ENCODE measurements at places on chromosomes 7 and 10.
A peak's percentile ranks its signal among the peaks of the same experiment; 100 is the strongest.

DNA sequence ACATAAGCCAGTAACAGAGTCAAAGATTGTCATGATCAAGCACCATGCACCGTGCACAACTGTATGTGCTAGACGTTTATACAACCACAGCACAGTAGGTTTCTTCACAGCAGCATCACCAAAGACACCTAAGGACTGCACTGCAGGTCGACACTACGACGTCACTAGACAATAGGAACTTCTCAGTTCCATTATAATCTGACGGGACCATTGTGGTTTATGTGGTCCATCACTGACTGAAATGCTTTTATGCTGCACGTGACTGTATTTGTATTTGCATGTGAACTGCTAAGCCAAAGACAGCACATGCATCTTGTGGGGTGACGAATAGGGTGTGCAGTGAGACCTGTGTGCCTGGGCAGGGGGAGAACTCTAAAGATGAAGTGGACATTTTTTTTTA is 164.9 kb downstream of the PARD3 start:
- DNase-seq: no peak

DNA sequence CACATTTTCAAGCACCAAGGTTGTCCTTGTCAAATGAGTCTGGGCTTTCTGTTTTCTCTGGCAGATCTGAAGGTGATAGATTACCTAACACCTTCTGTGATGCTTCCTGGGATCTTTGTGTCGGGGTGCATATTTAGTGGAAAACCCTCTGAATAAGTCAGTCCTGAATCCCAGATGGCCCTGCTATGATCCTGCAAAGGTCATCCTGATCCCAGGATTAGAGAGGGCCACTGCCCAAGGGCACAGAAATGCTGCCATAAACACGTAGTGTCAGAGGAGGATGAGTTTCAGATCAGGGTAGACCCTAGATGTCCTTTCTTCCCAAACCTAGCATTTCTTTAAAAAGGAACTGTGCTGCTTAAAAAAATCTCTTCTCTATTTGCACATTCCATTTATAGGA is 19.0 kb downstream of the AGR2 start:
- DNase-seq: no peak

DNA sequence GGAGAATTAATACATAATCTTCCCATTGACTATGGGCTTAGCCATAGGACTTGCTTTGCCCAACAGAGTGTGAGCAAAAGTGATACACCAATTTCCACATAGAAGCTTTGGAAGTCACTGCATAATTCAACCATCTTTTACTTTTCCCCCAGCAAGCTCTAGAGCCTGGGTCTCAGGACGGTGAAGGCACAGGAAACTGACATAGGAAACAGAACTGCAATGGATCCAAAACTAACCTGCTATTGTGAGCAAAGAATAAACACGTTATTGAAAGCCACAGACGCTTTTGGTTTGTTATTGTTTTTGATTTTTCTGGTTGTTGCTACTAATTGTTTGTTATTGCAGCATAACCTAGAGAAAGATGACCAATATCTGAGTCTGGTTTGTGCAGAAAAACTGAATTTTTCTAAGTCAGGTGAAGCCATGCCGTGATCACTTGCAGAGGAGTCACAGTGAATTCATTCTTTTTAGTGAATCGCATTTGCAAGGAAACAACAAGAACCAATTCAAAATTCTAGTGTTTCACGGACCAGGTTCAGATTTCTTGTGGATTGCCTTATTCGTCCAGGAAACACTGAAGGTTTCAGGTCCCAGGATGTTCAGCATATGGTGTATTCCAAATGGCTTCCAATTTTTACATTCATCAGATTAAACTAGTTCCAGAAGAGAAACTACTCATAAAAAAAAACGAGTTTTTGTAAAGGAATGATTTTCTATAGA is 52.8 kb downstream of the CUBN start:
- DNase-seq: no peak

- DNase-seq: no peak
These were observed 25.8 kb upstream of the BET1 start for GRCh38 chr7:94029976-94030375.

DNA sequence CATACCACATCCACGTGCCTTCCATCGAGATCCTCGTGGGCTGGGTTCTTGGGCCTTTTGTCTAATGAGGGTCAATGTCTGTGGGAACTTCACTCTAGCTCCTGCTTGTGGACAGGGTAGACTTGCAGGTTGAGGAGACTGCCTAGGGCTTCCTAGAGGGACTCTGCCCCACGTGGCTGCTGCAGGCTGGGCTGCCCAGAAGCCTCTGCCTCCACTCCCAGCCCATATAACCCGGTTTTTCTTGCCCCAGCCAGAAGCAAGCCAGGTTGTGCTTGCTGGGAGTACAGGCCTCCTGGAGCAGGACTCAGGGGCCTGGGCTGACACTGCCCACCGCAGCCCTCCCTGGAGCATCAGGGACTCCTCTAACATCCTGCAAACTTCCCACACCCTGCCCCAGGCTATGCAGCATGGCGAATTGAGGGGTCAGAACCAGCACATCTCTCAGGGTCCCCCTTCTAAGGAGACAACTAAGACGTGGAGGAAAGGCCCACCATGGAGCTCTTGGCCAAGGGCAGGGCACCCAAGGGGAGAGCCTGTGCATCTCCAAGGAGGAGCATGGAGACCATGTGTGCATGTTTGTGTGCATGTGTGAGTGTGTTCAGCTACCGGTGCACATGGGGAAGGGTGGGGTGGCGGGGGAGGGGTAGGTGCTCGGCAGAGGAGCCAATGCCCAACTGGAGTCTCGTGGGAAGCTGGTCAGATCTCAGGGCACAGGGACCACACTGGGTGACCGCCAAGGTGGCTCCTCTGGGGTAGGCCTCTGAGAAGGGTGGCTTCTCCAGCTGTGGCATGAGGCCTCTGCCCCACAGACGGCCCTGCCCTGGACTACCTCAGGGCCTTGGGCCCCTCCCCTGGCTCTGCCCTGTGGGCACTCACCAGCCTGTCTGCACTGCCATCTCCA is 62.6 kb downstream of the RASGEF1A start:
- no peak for DNase-seq

DNA sequence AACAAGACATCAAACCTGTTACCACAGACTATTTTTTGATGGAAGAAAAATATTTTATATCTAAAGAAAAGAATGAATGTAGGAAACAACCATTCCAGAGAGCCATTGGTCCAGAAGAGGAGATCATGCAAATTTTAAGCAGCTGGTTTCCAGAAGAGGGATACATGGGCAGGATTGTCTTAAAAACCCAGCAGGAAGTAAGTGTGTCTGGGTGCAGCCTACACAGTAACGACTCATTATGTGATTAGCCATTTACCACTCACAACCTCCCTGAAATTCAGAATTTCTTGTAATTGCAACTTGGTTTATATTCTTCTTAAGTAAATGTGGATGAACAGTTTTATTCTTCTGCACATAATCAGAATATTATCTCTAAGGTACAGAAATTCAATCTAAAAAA is 46.2 kb downstream of the NOC3L start:
- DNase-seq: no peak

DNA sequence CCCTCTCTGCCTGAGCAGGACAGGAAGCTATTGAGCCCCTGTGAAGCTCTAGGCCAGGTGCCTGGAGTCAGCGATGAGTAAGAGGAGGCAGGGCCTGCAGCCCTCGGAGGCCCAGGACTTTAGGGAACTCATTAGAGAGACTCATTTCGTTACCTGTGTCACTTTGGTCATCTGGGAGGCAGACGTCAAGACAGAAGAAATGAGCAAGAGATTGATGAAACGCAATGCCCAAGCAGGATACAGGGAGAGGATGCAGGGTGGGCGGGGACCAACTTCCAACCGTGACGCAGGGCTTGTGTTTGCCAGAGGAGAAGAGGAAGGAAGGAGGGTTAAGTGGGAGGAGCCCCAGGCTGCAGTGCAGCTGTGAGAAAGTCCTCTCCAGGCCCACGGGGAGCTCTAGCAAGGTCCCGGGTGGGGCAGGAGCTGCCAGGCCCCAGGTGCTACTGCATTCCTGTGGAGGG is 26.4 kb upstream of the GNA12 start:
- peak; percentile 17 for DNase-seq

- no peak for DNase-seq
These were observed 115.1 kb downstream of the CCNY start for GRCh38 chr10:35451151-35452016.

GRCh38 chr7:79528421-79528820 is 75.0 kb upstream of the MAGI2 start:
- DNase-seq: no peak

All from stimulated activated CD4-positive, alpha-beta T cell treated with anti-CD3 and anti-CD28 coated beads, Interleukin-1b, Interleukin-23, amount 100 ng/mL, for 4 hours (primary cell).